Umbilical cord (tissue), 2 donors: ENCODE measurements at places on chromosomes 13 and 19. TPM values are rescaled to one million over a fixed set of nuclear protein-coding genes. Genes with fewer than 3 reads are reported as not detected.

ZNF439 gene
- total RNA-seq = 9.1 TPM

LENG9 gene
- total RNA-seq = 18.1 TPM

GRCh38 chr19:15507068-15508034 lies 974 bp upstream of the CYP4F22 start:
- DNase-seq = no peak

DNA sequence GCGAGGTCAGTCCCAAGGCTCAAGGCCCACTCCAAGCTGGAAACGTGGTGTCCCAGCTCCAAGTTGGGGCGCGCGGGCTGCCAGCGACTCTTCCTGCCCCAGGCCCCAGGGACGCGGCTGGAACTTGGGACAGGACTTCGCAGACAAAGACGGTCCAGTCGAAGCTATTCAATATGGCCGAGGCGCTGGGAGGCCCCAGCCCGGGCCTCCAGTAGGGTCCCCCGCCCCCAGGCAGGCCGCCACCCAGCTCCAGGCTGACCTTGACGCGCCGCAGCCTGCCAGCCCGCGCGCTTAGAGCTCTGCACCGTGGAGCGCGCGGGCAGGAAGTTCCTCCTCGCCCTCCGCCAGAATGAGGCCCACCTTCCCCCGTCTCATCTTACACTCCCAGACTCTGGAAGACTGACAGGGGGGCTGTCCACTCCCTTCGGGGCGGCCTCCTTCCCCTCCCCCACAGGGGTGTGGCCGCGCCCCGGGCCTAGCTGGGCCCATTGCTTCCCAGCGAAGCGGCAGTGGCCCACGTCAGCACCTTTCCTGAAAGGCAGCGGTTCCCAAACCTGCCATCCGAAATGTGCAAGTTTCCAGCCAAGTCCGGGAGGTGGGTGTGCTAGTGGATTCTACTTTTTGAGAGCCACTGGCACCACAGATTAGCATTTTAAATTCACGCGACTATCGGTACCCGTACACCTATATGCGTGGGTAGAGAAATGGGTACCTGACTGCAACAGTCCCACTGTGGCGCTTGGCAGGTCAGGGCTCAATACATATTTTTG lies at the start of gene CCDC8:
TSS of gene CCDC8 (minus strand) at position 303 of the 770 bp plus-strand sequence. CDS start 754 bp downstream, outside the sequence.
- peak; percentile 99 for DNase-seq

DNA sequence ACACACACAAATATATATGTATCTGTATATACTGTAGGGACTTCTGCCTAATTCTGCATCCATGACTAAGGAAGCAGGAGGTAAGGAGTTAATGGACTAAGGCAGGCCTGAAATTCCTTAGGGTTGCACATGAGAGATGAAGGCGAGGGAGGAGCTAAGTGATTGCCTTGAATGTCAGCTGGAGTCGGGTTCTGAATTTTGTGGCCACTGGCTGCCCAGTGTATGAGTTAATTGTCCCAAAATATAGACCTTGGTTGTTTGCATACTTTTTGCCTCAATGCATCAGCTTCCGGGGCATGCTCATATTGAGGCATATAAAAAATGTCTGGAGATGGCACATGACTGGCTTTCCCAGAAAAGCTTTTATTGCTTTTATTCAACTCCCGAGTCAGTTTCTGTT lies 245.5 kb downstream of the TDRD3 start:
- DNase-seq = peak; percentile 19

DNA sequence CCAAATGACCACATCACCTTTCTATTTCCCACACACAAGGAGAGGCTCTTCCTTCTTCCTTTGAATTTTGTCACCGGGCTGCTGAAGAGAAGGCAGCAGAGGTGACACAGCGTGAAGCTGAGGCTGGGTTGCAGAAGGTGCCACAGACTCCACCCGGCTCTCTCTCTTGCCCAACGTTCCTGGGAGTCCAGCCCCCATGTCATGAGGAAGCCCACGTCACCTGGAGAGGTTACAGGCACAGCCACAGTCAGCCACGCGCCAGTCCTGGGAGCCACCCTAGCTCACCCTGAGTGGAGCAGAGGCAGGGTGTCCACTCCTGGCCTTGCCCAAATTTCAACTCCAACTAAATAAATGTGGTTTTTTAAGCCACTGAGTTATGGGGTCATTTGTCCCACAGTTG lies 4.8 kb upstream of the TMEM255B start:
- no peak for DNase-seq

DNA sequence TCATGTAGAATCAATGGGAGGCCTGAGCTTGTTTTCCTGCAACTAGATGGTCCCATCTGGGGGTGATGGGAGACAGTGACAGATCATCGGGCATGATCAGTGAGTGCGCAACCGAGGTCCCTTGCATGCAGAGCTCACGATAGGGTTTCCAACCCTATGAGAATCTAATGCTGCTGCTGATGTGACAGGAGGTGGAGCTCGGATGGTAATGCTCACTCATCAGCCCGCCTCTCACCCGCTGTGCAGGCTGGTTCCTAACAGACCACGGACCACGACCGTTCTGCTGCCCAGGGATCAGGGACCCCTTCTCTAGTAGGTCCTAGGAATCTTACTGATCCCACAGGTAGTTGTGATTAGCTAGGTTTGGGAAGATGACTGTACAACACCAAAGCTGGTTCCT lies 23.5 kb upstream of the GARRE1 start:
- DNase-seq = no peak
